ENCODE measurements at places on chromosomes 16 and 17. TPM values are rescaled to one million over a fixed set of nuclear protein-coding genes. Genes with fewer than 3 reads are reported as not detected.
A peak's percentile ranks its signal among the peaks of the same experiment; 100 is the strongest.

- DNase-seq, result no peak
These were observed 2.0 kb upstream of the KIFC3 start for GRCh38 chr16:57804111-57804837.

DNA sequence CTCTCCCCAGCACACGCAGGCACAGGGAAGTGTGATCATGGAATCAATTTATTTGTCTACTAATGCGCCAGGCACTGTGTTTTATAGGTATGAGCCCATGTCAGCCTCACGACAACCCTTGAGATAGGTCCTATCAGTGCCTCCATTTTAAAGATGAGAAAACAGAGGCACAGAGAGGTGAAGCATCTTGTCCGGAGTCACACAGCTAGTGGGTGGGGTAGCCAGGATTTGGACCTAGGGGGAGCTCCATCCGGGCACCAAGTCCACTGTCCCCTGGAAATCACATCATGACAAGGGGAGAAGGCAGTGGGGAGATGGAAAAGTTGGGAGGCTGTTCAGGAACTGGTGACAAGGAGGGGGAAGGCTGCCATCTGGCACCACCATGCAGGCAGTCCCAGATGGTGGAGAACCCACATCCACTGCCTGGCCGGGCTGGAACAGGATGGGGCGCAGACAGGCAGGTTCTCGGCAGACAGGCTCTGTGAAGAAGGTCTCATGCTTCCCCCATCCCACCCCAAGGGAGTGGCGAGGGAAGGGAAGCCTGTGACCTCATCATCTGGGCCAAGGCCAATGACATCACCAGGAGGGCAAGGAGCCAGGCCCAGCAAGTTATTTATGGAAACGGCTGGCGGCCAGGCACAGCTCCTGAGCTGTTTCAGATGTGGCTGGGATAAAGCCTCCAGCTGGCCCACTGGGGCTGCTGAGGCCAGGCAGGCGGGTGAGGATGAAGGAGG lies 126.0 kb upstream of the SDK2 start:
- peak; percentile 69 for DNase-seq

DNA sequence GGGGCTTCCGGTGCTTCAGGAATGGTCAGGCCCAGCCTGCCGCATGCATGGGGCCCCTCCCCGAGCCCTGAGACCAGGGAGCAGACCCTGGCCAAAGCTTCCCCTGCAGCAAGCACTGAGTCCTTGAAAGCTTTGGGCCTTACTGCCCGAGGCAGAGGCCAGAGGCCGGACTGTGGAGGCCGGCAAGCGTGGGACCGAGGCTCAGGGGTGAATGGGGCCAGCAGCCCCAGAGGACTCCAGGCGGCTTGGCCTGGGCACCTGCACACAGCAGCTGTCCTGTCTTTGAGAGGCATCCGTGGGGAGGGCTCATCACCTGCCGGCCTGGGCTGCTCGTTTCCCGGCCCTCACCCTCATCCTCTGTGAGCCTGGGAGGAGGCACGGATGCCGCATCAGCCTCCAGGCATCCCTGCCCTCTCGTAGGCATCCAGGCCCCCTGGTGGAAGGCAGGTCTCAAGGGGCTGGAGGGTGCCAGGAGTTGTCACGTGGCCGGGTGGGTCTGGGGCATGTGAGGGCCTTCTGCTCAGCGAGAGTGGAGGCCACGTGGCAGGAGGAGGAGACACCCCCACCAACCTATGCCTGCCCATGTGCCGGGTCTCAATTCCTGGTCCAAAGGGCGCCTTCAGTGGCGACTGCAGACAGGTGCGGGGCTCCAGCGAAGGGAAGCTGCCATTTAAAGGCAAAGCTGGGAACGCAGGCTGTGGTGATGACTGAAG lies 31.4 kb downstream of the CACNA1H start:
- DNase-seq, result no peak

GRCh38 chr17:70208825-70209555 lies 39.7 kb downstream of the KCNJ2 start:
- DNase-seq, result no peak

DNA sequence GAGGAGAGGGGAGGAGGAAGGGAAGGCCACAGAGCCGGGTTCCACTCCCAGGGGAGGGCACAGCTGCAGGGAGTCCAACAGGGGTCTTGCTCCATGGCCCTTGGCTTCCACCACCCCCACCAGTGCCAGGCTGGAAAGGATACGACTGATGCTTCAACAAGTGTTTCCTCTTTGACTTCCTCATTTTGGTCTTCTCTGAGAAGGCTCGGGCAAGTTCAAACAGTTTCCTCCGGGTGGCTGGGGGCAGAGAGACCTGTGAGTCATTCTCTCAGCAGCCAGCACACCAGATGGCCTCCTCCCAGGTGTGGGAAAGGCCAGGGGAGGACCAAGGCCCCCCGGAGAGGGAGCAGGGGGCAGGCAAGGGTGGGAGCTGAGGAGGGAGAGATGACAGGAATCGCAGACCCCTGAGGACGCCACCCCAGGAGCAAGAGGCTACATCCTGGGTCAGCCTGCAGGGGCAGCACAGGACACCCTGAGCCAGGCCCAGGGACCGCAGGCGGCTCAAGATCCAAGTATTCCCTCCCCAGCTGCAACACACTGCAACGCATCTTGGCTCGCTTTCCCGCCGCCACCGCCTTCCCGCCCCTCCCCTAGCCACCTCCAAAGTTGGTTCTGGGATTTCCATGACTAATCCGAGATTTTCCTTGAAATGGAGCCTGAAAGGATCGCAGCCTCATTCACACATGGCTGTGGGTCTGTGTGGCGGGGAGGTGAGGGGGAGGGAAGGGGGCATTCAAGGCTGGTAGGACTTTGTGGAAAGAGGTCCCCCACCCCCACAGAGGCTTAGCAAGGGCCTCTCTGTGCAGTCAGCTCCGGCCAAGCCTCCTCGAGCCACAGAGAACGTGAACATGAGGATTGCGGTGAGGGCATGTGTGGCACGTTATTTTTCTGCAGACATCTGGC lies 18.4 kb upstream of the MRPS23 start:
- no peak for DNase-seq

GRCh38 chr16:73891129-73891542 lies 405.5 kb upstream of the PSMD7 start:
- peak; percentile 15 for DNase-seq

GRCh38 chr16:88008840-88009239 lies 57.6 kb downstream of the BANP start:
- no peak for DNase-seq

- no peak for DNase-seq
These were observed 223.1 kb downstream of the SOX9 start for GRCh38 chr17:72343911-72344310.

DNA sequence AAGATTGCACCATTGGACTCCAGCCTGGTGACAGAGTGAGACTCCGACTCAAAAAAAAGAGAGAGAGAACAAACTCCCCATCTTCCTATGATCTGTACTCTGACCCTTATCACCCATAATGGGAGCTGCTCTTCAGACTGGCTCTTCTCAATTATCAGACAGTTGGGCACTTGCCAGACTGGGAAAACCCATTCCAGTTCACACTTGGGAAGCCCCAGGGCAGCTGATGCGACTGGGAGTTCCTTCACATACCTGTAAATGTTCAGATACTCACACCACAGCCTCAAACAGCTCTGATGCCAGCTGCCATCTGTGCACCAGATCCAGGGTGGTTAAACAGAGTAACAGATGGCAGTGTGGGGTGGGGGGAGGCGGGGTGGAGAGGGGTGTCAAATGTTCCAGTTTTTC lies 23.8 kb upstream of the TMEM101 start:
- no peak for DNase-seq

- DNase-seq, result no peak
These were observed 16.3 kb downstream of the CYB561 start for GRCh38 chr17:63429766-63430165.

- peak; percentile 75 for DNase-seq
These were observed 37.6 kb downstream of the ARHGAP27 start for GRCh38 chr17:45394913-45395568.

GRCh38 chr16:57900796-57901479 lies 70.0 kb downstream of the CNGB1 start:
- DNase-seq, result no peak

- no peak for DNase-seq
These were observed 8.5 kb upstream of the CREBBP start for GRCh38 chr16:3889059-3889458.

DNA sequence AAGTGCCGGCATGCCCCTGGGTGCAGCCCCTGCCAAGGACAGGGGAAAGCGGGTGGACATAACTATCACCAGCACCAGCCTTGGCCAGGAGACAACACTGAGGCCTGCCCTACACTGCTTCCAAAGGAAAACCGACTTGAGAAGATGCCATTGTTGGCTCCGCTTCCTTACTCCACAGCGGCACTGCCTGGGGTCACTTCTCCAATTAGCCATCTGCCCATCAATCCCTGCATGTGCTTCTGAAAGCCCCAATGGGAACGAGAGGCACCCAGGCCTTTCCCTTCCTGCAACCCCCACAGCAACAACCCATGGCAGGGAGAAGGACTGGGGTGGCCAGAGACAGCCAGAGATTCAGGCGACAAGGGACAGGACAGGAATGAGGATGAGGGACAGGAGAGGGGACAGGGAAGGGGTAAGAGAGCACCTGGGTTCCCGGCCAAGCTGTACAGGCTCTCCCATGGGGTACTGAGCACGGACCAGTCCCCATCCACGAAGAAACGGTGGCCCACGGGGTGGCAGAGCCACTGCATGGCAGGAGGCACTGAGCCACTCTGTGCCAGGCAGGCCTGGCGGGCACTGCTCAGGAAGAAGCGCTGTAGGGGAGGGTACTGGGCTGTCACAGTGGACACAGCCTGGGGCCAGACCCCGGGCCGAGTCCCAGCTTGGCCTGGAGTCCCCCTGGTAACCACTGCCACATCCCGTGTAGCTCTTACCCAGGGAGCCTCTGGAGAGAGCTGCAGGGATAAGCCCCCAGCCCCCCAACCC lies 21.2 kb downstream of the SREBF1 start:
- DNase-seq, result no peak

DNA sequence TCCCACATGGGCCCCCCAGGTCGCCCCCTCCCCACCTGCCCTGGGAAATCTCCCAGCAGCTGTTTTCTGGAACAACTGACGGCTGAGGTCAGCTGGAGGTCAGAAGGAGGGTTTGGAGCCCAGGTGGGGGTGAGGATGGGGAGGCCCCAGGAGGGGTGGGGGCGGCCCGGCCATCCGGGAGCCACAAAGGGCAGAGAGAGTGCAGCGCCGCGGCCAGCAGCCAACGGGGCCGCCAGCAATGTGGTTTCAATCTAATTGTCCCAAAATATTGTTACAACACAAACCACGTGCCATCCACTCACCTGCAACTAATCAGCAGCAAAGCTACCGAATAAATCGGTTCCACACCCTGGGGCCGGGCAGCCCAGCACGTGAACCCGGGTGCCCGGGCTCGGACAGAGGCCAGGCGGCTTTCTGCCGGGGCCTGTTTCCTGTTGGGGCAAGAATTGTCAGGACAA lies 28.3 kb upstream of the SLC38A10 start:
- no peak for DNase-seq

DNA sequence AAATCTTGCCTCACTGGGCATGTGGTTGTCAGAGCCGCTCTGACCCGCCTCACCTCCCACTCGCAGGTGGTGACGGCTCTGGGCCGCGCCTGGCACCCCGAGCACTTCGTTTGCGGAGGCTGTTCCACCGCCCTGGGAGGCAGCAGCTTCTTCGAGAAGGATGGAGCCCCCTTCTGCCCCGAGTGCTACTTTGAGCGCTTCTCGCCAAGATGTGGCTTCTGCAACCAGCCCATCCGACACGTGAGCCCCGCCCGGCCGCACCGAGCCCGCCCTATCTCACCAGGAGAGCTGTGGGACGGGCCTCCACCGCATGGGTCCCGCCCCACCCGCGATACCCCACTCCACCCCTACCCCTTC lies 4.0 kb downstream of the TGFB1I1 start:
- DNase-seq, result no peak

- no peak for DNase-seq
These were observed 186.6 kb upstream of the ZFHX3 start for GRCh38 chr16:73234496-73234895.

- DNase-seq, result no peak
These were observed 3.3 kb downstream of the LRRC36 start for GRCh38 chr16:67329901-67330300.

DNA sequence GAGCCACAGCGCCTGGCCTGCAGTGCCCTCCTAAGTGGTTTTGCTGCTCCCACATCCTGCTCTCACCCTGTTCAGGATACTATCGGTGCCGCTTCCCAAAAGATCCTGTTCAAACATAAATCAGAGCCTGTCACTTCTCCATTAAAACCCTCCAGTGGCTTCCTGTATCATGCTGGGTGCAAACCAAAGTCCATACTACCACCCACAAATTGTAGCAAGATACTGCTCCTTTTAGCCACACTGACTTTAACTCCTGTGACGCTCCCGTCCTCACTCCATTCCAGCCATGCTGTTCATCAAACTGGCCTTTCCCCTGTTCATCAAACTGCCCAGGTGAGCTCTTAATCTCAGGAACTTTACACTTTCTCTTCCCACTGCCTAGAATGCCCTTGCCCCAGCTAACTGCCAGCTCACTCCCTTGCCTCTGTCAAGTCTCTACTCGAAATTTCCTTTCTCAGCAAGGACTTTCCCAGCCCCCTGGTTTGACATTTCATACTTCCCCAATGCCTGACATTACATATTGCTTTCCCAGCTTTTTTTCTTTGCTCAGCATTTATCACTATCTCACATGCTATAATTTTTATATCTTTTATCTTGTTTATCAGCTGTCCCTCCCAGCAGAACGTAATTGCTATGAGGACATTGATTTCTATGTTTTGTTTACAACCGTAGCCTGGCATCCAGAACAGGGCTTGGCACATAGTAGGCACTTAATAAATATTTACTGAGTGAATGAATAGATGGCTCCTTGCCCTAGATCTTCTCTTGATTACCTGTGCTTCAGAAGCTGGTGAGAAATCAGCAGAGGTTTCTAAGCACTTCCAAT lies 44.3 kb upstream of the SMURF2 start:
- peak; percentile 92 for DNase-seq

DNA sequence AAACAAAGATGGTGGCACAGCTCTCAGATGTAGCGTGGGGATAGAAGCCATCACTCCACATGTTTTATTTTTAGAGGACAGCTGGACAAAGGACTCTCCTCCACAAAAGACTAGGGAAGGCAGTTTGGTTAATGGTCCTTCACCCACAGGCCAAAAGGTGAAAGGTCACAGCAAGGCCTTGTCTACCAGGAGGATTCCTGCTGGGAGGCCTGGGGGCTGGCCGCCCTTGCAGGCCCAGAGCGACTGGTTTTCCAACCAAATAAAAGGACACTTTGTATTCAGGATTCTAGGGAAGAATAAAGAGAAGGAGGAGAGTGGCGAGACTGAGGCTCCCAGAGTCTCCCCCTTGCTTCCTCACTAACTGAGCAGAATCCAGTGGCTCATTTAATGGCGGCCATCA lies 94.3 kb downstream of the AXIN2 start:
- DNase-seq, result no peak

TEKT3 gene
- not detected for total RNA-seq

KCNJ16 gene
- total RNA-seq, result not detected

ASIC2 gene
- 8.6 TPM for total RNA-seq

ITGAD gene
- not detected for total RNA-seq

HAS3 gene
- 0.72 TPM for total RNA-seq
